ENCODE measurements at places on chromosomes 1 and 21. TPM values are rescaled to one million over a fixed set of nuclear protein-coding genes. Genes with fewer than 3 reads are reported as not detected.
A peak's percentile ranks its signal among the peaks of the same experiment; 100 is the strongest.

DNA sequence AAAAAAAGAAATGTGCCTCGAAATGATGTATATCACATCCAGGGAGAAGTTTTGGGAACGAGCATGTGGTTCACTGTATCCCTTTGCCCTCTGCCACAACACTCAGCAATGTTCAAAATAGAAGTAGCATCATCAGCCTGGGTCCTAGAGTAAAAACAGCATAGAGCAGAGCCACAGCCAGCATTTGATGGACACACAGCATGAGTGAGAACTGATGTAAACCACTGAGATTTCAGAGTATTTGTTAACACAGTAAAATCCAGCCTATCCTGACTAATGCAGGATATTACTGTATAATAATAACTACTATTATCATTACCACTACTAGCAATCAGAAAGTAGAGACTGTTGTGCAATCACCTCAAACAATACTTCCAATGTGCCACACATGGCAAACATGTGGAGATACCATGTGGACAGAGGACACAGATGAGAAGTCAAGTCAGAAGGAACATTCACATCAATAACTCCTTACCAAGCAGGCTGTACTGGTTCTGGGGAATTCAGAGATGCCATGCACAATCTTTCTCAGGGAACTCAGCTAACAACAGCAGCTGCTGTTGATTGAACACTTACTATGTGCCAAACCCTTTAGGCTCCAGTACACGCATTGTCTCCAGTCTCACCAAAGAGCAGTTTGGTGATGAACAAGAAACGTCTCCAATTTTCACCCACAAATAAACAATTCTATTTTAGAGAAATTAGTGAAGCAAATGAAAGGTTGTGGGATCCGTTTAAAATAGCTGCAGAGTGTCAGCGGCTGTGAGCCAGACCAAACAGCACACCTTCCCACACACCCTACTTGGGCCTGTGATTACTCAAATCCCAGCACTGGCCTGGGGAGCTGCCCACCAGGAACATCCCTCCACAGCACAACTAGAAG, 16.6 kb upstream of the GFI1 start:
- H3K36me3 ChIP-seq = no peaks in the 10 kb centered on the region
- no peaks in the 10 kb centered on the region for H3K27me3 ChIP-seq
- no peak overlapping the region for H3K4me3 ChIP-seq
- H3K27ac ChIP-seq = peak overlapping the region; percentile 91

- H3K36me3 ChIP-seq = no peaks in the 10 kb centered on the region
- DNase-seq = no peak
- H3K4me1 ChIP-seq = no peaks in the 10 kb centered on the region
- no peaks in the 10 kb centered on the region for H3K27me3 ChIP-seq
- no peak overlapping the region for H3K4me3 ChIP-seq
- H3K27ac ChIP-seq = no peak overlapping the region
These were observed 384.9 kb downstream of the NCAM2 start for GRCh38 chr21:21383126-21383525.

OVAAL gene
- total RNA-seq = 0.05 TPM

- no peaks in the 10 kb centered on the region for H3K36me3 ChIP-seq
- H3K27me3 ChIP-seq = peaks cover 43% of the 10 kb centered on the region
- no peak for DNase-seq
- no peaks in the 10 kb centered on the region for H3K4me1 ChIP-seq
- H3K4me3 ChIP-seq = no peak overlapping the region
- H3K27ac ChIP-seq = no peak overlapping the region
These were observed 3.4 kb downstream of the BMP8A start for GRCh38 chr1:39494671-39495410.

DNA sequence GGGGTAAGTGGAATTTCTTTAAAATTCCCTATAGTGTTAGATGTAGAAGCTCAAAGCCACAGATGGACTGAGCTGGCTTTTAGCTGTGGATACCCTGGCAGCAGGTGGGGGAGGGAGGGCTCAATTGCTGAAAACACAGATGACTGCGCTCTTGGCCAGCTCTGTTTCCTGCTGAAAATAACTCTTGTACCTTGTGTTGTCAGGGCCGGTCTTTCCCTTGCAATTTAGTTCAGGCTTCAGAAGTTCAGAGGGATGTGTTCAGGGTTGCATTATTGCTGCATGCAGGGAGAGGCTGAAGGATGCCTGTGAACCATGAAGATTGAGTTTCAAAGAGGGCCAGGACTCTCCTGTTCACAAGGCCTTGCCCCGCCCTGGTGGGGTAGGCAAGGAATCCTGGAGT, 58.1 kb upstream of the GCLM start:
- no peak overlapping the region for H3K4me3 ChIP-seq
- DNase-seq = no peak
- H3K27ac ChIP-seq = no peak overlapping the region
- H3K27me3 ChIP-seq = no peaks in the 10 kb centered on the region

GRCh38 chr1:98388441-98388840, 273.1 kb upstream of the SNX7 start:
- peak; percentile 9 for DNase-seq
- H3K4me3 ChIP-seq = no peak overlapping the region
- H3K4me1 ChIP-seq = no peaks in the 10 kb centered on the region
- H3K27ac ChIP-seq = no peak overlapping the region
- H3K27me3 ChIP-seq = no peaks in the 10 kb centered on the region

FALEC gene
- total RNA-seq = 0.19 TPM

GRCh38 chr1:226829105-226829504, 41.3 kb upstream of the PSEN2 start:
- peaks cover 12% of the 10 kb centered on the region for H3K4me1 ChIP-seq
- H3K36me3 ChIP-seq = no peaks in the 10 kb centered on the region
- no peak for DNase-seq
- no peak overlapping the region for H3K27ac ChIP-seq
- no peaks in the 10 kb centered on the region for H3K27me3 ChIP-seq
- no peak overlapping the region for H3K4me3 ChIP-seq

Measured in thymus (tissue), 14 donors.